ENCODE measurements at places on chromosomes 7 and 10.

DNA sequence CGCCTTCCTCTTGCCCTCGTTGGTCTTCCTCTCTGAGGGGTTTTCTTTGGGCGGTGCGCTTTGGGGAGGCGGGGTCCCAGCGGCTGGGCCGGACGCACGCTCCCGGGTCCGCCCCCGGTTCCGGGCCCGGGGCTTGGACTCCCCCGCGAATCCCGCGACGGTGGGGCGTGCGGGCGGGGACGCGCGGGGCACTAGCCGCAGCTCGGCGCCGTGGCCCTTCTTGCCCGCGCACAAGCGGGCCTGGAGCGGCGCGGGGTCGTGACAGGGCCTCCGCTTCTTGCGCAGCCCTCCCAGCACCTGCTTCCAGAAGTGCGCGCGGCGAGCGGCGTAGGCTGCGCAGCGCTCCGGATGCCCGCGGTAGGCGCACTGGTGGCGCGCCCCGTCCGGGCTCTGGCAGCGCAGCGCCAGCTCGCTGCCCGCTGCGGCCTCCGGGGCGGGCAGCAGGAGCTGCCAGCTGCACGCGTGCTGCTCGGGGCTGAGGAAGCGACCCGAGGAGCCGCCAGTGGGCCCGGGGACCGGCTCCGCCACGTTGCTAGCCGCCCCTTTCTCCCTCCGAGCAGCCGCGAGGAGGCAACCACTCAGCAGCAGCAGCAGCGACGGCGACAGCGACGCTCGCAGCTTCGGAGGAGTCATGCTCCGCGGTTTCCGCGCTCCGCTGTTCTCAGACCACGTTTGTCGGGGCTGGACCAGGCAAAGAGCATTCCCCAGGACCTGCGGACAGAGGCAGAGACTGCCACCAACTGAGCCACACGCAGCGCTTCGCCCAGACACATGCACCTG, 759 bp downstream of the FGFBP3 start:
- peak; percentile 59 for DNase-seq

DNA sequence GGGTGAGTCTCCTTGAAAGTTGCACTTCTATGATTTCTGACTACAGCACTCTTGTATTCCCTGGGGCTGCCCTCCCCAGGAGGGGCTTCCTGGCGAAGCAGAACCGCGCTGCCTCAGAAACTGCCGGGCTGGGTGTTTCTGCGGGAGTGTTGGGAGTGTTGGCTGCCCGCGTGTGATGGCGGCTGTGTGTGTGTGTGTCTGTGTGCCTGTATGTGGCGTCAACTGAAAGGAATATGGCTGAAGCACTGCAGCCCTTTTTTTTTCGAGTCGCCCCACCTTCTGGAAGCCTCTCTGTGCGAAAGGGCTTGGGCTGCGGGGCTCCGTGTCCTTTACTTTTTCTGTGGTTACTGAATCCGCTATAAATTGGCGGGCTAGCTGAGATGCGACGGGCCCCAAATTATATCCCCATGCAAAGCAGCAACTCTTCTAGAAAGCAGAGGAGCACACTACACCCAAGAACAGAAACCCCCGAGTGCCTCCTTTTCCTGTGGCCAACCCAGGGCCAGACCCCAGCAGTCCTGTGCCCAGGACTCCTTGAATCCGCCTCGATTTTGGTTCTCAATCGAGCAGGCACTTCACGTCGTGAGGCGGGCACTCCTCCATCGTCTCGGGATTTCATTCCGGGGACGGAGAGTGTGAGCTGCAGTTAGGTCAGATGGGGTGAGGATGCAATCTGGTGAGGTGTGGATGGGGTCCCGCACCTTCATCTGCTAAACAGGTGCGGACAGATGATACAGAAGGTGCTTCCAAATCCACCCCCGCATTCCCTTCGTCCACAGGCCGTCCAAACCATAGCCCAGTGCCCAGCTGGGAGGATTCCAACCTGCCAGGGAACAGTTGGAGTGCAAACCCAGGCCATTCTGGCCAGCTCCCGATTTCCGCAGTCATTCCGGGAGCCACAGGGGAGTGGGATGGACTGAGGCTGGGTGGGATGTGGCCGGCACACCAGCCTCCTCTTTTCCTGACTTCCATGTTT, 22.5 kb upstream of the ZNF273 start:
- no peak for DNase-seq

- DNase-seq = no peak
Measured at GRCh38 chr7:71787513-71787912, 624.6 kb downstream of the CALN1 start.

- no peak for DNase-seq
Measured at GRCh38 chr10:96538683-96539082, 25.0 kb upstream of the TLL2 start.

DNA sequence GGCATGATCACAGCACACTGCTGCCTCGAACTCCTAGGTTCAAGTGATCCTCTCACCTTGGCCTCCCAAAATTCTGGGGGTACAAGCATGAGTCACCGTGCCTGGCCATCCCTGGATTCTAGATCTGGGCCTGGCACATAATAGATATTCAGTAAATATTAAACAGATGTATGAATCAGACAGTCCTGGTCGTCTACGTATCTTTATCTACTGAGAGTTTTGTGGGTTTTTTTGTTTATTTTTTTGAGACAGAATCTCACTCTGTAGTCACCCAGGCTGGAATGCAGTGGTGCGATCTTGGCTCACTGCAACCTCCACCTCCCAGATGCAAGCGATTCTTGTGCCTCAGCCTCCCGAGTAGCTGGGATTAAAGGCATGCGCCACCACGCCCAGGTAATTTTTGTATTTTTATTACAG, 24.3 kb upstream of the ITGB1 start:
- no peak for DNase-seq

- no peak for DNase-seq
Measured at GRCh38 chr7:22291977-22292376, 65.0 kb downstream of the RAPGEF5 start.
